ENCODE measurements at places on chromosomes 7 and 10.

- DNase-seq: no peak
These were observed 50.9 kb downstream of the LAMB4 start for GRCh38 chr7:108079276-108079647.

DNA sequence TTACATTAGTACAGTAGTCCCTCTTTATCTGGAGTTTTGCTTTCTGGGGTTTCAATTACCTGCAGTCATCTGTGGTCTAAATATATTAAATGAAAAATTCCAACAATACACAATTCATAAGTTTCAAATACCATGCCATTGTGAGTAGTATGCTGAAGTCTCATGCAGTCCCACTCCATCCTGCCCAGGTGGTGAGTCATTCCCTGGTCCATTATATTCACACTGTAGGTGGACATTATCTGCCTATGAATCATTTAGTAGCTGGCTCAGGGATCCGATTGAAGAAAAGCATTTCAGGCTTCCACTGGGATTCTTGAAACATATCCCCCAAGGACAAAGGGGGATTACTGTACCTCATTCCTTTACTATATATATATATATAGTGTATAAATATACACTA is 298.2 kb upstream of the GALNT17 start:
- DNase-seq: no peak

DNA sequence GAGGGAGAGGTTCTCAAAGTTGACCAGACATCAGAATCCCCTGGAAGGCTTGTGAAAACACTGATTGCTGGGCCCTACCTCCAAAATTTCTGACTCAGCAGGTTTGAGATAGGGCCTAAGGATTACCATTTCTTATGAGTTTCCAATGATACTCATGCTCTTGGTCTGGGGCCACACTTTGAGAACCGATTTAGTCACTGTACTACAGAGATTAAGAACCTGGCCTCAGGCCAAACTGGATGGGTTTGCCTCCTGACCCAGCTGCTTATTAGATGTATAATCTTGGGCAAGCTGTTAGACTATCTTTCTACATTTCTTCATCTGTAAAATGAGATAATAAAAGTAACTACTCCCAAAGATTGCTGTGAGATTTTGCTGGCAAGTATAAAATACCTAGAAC is 77.1 kb upstream of the SCIN start:
- no peak for DNase-seq

DNA sequence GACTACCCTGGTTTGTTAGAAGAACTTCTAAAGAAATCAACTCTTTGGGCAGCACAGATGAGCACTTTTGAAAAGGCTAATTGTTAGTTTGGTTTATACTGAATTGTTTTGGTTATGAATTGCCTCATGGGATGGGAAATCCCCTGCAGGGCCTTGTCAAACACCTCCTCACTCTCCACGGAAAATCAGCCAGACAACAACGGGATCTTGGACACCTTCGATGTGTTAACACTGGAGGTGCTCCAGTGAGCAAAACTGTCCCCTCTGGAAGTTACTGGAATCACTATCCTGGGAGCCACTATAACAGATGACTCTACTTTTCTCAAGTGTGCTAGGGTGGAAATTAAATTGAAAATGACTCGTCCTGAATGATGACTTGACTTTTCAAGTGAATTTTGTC is 38.7 kb downstream of the CDK6 start:
- no peak for DNase-seq

GRCh38 chr7:69744026-69744425 is 145.8 kb downstream of the AUTS2 start:
- DNase-seq: no peak

- DNase-seq: no peak
These were observed 92.0 kb upstream of the RET start for GRCh38 chr10:42984761-42985325.
